ENCODE measurements at places on chromosomes 1 and 21.

- no peak for DNase-seq
These were observed 49.9 kb downstream of the SUCO start for GRCh38 chr1:172582889-172583288.

DNA sequence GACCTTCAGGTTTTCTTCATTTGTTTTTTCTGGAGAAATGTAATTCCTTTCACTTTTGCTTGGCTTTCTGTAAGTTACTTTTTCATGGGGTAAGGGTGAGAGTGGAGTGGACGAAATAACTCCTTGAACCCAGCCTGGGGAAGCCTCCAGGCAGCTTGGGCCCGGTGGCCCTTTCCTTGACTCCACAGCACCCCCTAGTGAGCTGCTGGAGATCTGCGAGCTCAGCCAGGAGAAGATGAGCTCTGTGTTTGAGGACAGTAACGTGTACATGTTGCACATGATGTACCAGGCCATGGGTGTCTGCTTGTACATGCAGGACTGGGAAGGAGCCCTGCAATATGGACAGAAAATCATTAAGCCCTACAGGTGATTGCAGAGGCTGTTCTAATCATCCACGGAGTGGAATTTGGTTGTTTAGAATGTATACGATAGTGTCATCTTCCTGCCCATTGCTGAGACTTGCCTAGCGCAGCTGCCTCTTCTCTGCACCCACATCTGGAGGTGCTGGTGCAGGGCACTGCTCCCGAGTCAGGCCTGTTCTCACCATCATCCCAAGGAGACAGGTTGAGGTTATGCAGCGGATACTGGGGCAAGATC, 51.0 kb downstream of the SMYD2 start:
- peak; percentile 25 for DNase-seq

- DNase-seq = peak; percentile 78
These were observed 598.8 kb downstream of the PLPP3 start for GRCh38 chr1:55980582-55980981.

- peak; percentile 4 for DNase-seq
These were observed 54.7 kb downstream of the NEGR1 start for GRCh38 chr1:72227667-72228066.

GRCh38 chr1:153626904-153627714, at the start of gene S100A13:
TSS of gene S100A13 (minus strand) at chr1:153627505. CDS start at chr1:153626472, 1,033 bp downstream.
- DNase-seq = peak; percentile 94

- no peak for DNase-seq
These were observed 95.9 kb downstream of the DDX20 start for GRCh38 chr1:111851552-111851951.

- DNase-seq = no peak
These were observed 12.7 kb downstream of the HNRNPU start for GRCh38 chr1:244851546-244852231.
